ENCODE measurements at places on chromosomes 13 and 19.
A peak's percentile ranks its signal among the peaks of the same experiment; 100 is the strongest.

- peak; percentile 83 for DNase-seq
These were observed 16.2 kb upstream of the AP1M2 start for GRCh38 chr19:10603084-10603872.

GRCh38 chr13:109862627-109863026 is 76.2 kb upstream of the IRS2 start:
- no peak for DNase-seq

DNA sequence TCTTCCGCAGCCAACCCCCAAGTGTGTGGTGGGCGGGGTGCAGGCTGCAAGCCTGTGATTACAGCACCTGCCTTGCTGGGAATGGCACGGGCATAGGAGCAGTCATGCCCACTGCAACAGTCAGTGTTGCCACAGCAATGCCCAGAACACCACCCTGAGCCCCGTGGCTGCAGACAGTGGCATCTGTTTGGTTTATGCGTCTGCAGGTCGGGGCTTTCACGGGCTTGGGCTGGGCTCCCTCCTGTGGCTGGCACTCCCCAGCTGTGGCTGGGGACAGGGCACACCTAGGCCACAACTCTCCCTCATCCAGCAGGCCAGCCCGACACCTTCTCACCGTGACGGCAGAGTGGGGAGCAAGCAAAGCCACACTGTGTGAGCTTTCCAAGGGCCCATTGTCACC is 115.3 kb upstream of the C1QTNF9B start:
- DNase-seq = no peak

- DNase-seq = no peak
These were observed 15.9 kb upstream of the ZNF254 start for GRCh38 chr19:24071078-24071477.

GRCh38 chr19:3034656-3035541 is 5.8 kb upstream of the TLE2 start:
- no peak for DNase-seq

DNA sequence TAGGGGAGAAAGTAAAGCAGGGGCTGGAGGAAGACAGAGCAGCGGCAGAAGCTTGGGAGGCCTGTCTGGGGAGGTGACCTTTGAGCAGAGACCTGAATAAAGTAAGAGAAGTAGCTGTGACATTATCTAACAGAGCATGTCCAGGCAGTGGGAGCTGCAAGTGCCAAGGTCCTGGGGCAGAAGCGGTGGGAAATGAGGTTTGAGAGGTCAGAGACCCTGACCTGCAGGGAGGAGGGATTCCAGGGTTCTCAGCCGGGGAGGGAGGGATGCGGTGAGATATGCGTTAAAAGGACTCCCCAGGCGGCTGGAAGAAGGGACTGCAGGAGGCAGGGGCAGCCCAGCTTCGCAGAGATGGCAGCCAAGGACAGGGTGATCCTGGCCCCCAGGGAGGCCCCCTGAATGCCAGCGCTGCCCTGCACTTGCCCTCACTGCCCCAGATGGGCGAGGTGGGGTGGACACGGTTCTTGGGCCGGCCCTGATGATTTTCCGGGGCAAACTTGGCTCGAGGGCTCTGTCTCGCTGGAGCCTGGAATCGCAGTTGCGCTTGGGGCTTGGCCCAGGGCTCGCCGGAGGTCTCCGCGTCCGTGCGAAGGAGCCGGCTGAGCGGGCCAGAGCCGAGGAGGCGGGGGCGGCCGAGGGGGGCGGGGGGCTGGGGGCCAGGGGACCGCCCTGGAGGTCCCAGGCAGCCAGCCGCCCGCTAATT is 3.2 kb downstream of the CRLF1 start:
- no peak for DNase-seq

GRCh38 chr19:51809787-51810186 is 14.8 kb downstream of the FPR3 start:
- DNase-seq = no peak

GRCh38 chr19:661427-662196 is 1.4 kb downstream of the RNF126 start:
- DNase-seq = peak; percentile 67

DNA sequence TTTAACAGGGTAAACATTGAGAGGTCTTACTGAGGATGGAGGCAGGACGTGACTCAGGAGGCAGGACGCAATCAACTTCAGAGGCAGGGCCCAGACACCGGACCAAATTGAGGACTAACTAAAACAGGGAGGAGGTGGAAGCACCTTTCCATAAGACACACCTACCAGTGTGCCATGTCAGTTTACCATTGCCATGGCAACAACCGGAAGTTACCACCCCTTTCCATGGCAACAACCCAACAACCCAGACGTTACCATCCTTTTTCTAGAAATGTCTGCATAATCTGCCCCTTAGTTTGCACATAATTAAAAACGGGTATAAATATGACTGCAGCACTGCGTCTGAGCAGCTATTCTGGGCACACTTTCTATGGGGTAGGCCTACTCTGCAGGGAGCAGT is 53.5 kb upstream of the SOX21 start:
- DNase-seq = no peak

DNA sequence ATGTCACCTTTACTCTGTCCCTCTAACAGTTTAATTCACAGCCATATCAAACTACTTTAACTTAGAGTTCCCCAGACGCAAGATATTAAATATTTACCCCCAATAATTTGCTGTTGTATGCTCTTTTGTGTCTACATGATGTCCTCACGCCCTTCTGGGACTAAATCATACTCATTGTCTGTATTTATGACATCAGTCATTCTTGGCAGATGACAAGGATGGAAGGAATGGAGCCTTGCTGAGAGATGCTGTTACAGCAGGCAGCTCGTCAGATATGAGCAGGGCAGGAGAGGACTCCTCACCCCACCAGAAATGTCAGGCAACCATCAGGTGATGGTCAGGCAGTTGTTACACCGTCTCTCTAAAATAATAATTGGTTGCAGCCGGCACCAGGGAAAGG is 41.8 kb downstream of the CARD8 start:
- DNase-seq = no peak

GRCh38 chr19:37114001-37114400 is 35.8 kb downstream of the ZNF420 start:
- DNase-seq = no peak

GRCh38 chr19:3281026-3281425 is 56.6 kb downstream of the CELF5 start:
- DNase-seq = no peak

DNA sequence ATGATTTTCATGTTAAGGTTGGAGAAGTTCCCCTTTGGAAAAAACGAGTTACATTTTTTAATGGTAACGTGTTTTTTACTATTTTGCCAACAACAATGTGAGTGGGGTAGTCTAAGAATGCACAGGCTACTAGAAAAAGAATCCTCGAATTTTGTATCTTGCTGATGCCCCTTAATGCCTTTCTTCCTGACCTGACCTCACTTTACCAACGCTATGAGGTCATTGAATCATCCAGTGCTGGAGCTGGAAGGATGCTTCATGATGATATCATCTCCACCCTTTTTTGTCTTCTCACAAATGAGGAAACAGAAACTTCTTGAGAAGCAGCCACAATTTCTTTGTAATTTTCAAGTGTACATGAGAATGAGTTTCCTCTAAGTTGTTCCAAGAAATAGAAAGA is 8.2 kb upstream of the UBL3 start:
- DNase-seq = no peak

GRCh38 chr19:6263735-6264444 is 15.9 kb downstream of the MLLT1 start:
- no peak for DNase-seq

- DNase-seq = no peak
These were observed 711 bp downstream of the FUT2 start for GRCh38 chr19:48696353-48697010.

DNA sequence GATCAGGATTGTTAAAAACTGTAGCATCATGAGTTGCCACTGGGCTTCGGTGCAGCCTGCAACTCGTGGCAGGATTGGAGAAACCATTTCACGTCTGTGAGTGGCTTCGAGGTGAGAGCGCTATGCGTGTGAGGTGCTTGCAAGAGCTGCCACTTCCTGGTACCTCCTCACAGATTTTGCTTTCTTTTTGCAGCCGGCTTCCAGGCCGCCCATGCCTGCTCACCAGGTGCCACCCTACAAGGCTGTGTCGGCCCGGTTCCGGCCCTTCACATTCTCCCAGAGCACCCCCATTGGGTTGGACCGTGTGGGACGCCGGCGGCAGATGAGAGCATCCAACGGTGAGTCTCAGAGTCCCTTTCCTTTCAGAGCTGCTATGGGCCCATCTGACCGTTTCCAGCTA is 57.9 kb upstream of the C1QTNF9 start:
- DNase-seq = peak; percentile 83

GRCh38 chr13:40376296-40376849 is 290.1 kb downstream of the FOXO1 start:
- no peak for DNase-seq

DNA sequence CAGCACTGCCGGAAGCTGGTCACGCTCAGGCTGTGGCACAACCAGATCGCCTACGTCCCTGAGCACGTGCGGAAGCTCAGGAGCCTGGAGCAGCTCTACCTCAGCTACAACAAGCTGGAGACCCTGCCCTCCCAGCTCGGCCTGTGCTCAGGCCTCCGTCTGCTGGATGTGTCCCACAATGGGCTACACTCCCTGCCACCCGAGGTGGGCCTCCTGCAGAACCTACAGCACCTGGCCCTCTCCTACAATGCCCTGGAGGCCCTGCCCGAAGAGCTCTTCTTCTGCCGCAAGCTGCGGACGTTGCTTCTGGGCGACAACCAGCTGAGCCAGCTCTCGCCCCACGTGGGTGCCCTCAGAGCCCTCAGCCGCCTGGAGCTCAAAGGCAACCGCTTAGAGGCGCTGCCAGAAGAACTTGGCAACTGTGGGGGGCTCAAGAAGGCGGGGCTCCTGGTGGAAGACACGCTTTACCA is 3.2 kb upstream of the MAP2K7 start:
- no peak for DNase-seq

- DNase-seq = no peak
These were observed 21.9 kb upstream of the USP12 start for GRCh38 chr13:27193496-27193895.

- no peak for DNase-seq
These were observed 32.9 kb upstream of the CPB2 start for GRCh38 chr13:46137627-46138317.

DNA sequence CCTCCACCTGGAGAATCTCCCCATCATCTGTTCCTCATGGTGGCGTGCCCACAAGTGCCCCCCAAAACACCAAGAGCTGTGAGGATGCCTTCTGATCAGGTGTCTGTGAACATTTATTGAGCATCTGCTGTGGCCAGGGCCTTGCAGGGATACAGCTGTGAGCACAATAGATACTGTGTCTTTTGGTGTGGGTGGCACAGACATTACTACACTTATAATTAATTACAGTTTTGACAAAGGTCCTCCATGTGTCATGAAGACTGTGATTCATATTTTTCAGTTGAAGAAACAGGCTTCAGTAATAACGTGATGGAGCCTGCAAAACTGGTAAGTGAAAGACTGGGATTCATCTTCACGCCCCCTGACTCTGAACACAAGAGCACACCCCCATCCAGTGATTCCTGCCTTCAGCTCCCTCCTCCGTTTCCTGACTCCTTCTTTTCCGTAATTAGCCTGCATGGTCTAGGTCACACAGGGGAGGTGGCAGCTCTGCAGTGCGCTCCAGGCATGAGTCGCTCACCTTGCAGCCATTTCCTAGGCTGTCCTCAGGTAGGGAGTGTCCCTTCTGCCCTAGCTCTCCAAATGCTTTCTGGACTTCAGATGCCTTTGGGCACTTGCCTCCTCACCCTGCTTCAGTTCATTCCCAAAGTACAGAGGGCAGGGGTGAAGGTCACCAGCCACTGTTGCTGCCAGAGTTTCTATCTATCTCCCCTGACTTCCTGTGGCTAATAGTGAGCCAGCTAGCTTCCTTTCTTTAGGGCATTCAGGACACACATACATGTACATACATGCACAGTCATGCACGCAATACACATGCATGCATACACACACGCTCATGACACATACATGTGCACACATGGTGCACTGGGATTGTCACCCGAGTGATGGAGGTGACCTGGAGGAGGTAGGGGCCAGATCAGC is 66.5 kb downstream of the SIAH3 start:
- no peak for DNase-seq

DNA sequence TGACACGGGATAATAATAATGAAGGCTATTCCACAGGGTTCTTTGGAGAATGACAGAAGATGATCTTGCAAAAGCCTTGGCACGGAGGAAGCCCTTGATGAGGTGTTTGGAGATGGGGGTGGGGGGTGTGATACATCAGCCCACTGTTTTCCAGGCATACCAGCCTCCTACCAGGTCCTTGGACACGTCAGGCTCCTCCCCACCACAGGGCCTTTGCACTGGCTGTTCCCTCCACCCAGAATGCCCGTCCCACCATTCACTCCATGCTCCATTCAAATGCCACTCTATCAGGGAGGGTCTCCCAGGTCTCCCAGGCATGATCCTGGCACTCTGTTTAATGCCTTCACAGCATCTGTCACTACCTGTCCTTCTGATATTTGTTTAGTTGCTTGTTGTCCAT is 2.7 kb downstream of the WIZ start:
- DNase-seq = no peak

- no peak for DNase-seq
These were observed 2.1 kb downstream of the ZNF709 start for GRCh38 chr19:12482509-12482886.

DNA sequence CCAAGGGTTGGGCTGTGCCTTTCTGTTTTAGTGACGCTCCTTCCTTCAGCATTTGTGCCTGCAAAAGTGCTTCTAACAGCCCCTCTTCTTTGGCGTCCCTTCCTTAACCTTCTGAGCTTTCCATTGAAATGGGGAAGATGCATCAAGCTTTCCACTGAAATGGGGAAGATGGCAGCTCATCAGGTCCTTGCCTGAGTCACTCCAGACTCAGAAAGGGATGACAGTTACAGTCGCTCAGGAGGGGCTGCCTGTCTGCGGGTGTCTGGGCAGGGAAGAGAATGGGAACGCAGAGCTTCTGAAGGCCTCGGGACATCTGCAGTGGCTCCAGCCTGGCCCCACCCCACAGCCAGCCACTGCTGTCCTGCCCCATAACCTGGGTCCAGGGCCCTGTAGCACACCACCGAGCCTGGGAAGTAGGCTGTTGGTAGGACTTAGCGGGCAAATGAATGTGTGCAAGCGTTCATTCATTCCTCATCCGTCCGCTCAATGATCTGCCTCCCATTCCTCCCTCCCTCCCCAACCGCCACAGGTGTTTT is 9.8 kb downstream of the AP1M1 start:
- no peak for DNase-seq

- no peak for DNase-seq
These were observed 21.7 kb upstream of the MAB21L1 start for GRCh38 chr13:35498231-35498630.

GRCh38 chr19:6481541-6482342 is at the start of gene DENND1C:
TSS of gene DENND1C (minus strand) at chr19:6481787. CDS start at chr19:6481695, 92 bp downstream.
- peak; percentile 70 for DNase-seq
